ENCODE measurements at places on chromosomes 11 and 22. TPM values are rescaled to one million over a fixed set of nuclear protein-coding genes. Genes with fewer than 3 reads are reported as not detected.

DNA sequence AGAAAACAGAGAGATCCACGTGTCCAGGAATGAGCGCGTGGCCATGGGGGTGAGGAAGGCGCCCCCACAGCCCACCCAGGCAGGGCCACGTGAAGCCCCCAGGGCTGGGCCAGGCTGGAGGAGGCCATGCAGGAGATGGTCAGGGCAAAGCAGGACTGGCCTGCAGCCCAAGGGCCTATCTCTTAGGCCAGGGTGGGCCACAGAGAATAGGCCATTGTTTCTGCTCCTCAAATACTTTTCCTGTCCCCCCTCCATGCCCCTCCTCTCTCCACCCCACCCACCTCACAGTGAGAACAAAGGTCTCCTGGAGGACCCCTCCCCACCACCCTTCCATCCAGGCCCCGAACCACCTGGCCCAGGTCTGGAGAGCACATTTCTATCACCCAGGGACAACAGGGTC, 8.3 kb upstream of the CDC42EP1 start:
- DNase-seq: no peak

The SYCE3 gene
- polyA plus RNA-seq: 0.81 TPM

- DNase-seq: no peak
These were observed 1.2 kb downstream of the BID start for GRCh38 chr22:17772958-17773605.

DNA sequence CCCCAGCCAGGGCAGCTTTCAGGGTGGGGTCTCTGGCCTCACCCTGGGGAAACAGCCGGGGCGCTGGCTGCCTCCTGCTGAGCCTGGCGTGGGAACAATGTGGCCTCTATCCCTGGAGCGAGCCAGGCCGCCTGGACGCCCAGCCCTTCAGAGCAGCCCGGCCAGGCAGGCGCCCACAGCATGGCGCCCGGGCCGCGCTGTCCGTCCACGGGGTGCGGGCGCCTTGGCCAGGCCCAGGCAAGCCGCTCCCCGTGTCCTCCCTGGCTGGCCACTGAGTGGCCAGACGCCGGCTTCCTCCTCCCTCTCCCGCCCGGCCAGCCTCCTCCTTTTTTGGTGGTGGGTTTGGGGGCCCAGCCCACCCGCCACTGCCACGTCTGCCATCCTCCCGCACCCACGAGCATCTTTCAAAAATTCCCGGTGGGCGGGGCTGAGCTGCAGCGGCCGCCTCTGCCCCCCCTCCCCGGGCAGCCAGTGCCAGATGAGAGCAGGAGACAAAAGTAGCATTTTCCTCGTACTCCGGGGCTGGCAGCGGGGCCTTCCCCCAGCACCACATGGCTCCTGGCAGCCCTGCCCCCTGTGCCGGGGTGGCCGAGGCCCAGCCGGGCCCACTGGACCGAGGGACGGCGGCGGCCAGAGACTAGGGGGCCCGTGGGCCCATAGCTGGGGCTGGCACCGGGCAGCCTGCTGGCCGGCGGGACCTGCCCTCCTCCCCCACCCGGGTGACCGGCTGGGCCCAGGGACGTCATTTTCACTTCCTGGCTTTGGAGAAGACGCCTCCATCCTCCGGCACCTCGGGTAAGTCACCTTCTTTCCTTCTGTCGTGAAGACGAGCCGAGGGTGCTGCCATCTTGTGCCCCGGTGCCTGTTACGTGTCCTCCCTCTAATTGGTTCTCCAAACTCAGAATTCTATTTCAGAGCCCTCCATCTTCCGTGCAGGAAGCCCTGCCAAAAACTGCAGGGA, 70.2 kb upstream of the PPARA start:
- peak; percentile 84 for DNase-seq

- DNase-seq: peak; percentile 87
These were observed 71.2 kb downstream of the MYO7A start for GRCh38 chr11:77199137-77199745.

The WT1 gene
- polyA plus RNA-seq: 0.56 TPM

DNA sequence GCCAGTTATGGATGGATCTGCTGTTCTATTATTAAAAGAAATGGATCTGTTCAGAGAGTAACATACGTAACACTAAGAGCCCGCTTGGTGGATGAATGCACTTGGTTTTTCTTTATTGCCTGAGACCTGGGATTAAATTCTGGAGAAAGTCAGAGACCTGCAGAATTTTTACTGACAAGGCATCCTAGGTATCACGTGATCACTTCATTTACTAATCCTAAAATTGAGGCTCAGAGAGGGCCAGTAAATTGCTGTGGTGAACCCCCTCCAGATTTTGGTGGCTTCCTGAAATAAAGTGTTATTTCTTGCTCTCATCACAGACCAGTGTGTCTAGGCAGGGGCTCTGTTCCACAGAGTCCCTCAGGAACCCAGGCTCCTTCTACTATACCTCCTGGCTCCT, 187.9 kb upstream of the LARGE1 start:
- DNase-seq: no peak

GRCh38 chr22:20569059-20570058, 61.9 kb downstream of the MED15 start:
- peak; percentile 65 for DNase-seq

DNA sequence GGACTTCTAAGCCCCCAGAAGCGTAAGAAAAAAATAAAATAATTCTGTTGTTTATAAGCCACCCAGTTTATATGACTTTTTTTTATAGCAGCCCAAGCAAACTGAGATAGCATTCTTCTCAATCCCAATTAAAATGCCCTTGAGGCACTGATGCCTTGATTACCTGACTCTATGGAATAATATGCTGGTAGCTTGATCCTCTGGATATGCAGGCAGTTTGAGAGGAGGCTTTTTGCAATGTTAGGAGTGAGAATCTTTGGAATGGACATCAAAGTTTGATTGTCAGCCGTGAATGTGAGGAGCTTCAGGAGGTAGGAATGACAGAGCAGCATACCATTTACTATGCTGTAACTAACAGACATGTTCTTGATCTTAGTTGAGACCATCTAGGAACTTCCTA, 275.6 kb downstream of the AASDHPPT start:
- DNase-seq: no peak

The NRIP3 gene
- polyA plus RNA-seq: 1.4 TPM

- no peak for DNase-seq
These were observed 16.7 kb upstream of the UCP3 start for GRCh38 chr11:74025467-74026166.

The MAJIN gene
- polyA plus RNA-seq: 0.24 TPM

- DNase-seq: no peak
These were observed 2.2 kb downstream of the B3GNT6 start for GRCh38 chr11:77036398-77036797.

- no peak for DNase-seq
These were observed 20.6 kb upstream of the RPS13 start for GRCh38 chr11:17098038-17098437.

The DNAJB7 gene
- polyA plus RNA-seq: not detected

The CRYBB1 gene
- polyA plus RNA-seq: 0.88 TPM

- DNase-seq: no peak
These were observed 2.0 kb downstream of the PLXNB2 start for GRCh38 chr22:50305393-50305922.

- peak; percentile 58 for DNase-seq
These were observed 38.5 kb upstream of the PPARA start for GRCh38 chr22:46111645-46112306.

The TMEM86A gene
- 1.8 TPM for polyA plus RNA-seq

GRCh38 chr11:15801126-15801525, 555.2 kb downstream of the SOX6 start:
- DNase-seq: no peak

- DNase-seq: peak; percentile 90
These were observed 221.9 kb upstream of the TBCEL start for GRCh38 chr11:120801801-120802689.

GRCh38 chr11:12581923-12582322, 92.3 kb upstream of the TEAD1 start:
- DNase-seq: no peak

DNA sequence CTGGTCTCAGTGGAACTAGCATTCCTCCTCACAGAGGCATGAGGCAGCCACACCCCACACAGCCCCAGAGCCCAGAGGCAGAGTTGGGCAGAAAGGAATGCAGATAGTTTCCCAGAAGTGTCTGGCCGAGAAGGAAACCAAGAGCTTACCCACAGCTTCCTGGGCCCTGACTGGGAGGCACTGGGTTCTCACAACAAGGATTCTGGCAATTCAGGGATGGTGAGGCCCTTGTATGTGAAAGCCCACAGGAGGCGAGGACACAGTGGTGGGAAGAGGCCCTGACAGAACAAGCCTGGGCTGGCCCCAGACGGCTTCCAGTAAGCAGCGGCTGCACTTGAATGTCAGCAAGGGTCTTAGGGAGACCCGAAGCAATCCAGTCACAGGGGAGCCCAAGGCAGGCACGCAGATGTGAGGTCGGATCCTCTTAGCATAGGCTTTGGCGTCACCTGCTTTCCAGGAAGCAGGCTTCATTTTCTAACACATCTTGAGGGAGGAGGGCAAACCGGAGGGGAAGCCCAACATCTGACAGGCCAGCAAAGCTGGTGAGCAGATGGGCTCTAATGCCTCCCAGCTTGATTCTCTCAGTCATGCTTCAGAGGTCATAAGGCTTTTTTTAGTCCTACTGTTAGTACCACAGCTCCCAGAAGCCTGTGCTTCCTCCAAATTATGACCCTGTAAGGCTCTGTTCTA, 78.3 kb upstream of the AKIP1 start:
- no peak for DNase-seq

DNA sequence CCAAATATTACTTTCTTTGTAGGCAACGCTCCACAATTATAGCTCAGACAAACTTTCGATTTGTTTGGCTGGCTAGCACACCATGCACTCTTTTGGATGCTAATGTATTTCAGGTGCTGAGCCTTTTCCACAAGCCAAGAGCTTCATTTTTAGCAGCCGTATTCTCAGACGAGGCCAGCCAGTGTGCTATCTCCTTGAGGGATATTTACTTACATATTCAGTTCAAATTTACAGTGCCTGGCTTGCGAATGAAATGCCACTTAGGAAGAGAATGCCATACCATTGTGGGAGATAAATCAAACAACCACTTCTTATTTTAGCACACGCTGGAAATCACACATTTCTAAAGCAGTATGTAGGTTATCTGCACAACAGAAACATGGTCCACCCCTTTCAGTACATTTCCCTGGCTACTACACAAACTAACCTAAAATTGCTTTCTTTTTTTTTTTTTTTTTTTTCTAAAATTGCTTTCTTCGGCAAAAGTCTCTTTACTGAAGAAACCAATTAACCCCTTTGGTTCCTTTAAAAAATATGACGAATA, 236.9 kb downstream of the CADM1 start:
- DNase-seq: no peak

The OR8D1 gene
- not detected for polyA plus RNA-seq

The KDM4E gene
- polyA plus RNA-seq: not detected

DNA sequence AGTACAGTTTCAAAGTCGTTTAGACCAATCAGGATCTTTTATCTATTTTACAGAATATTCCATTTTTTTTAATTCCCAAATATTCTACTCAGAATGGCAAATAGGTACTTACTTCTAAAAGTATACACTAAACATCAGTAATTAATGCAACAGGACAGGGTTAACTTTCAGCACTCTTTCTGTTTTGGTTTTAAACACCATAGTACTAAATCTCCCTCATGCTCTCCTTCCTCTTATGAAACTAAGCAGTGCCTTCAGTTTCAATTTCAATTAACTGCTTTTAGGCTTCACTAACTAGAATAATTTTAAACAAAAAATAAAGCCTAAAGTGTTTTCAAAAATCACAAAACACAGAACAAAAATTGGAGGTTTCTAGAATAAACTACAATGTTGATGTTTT, 57.9 kb downstream of the NOX4 start:
- no peak for DNase-seq

DNA sequence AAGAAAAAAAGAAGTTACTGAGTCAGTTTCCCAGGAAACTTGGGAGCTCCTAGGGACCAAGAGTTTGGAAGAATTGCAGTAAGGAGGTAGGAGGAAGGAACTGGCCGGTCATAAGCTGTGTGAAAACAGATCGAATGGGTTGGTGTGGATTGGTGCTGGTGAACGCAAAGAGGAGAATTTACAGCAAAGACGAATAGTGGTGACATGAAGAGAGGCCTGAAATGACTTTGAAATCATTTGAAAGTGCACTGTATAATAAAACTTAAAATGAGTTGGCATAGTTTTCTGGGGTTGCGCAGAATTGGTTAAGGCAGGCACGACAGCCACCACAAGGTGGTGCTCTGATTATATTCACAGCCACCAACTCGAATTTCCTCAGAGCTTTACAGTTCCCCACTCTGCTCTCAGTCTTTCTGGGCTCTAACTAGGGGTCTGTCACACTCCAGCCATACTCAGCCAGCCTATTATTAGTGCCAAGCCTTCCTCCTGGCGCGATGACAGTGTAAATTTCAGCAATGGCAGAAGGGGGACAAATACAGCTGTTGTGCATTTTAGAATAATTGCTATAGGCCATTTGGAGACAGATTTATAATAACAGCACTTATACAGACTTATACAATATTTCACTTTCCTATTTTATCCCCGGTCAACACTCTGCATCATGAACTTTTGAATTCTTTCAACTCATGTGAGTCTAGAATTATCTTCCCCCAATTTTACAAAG, 8.3 kb upstream of the HTR3B start:
- DNase-seq: no peak

The KIRREL3 gene
- 4.1 TPM for polyA plus RNA-seq

The RIMBP3C gene
- polyA plus RNA-seq: not detected

GRCh38 chr22:47369431-47370015, 607.1 kb downstream of the TBC1D22A start:
- peak; percentile 4 for DNase-seq

- no peak for DNase-seq
These were observed 28.4 kb upstream of the SIK2 start for GRCh38 chr11:111573821-111574249.

DNA sequence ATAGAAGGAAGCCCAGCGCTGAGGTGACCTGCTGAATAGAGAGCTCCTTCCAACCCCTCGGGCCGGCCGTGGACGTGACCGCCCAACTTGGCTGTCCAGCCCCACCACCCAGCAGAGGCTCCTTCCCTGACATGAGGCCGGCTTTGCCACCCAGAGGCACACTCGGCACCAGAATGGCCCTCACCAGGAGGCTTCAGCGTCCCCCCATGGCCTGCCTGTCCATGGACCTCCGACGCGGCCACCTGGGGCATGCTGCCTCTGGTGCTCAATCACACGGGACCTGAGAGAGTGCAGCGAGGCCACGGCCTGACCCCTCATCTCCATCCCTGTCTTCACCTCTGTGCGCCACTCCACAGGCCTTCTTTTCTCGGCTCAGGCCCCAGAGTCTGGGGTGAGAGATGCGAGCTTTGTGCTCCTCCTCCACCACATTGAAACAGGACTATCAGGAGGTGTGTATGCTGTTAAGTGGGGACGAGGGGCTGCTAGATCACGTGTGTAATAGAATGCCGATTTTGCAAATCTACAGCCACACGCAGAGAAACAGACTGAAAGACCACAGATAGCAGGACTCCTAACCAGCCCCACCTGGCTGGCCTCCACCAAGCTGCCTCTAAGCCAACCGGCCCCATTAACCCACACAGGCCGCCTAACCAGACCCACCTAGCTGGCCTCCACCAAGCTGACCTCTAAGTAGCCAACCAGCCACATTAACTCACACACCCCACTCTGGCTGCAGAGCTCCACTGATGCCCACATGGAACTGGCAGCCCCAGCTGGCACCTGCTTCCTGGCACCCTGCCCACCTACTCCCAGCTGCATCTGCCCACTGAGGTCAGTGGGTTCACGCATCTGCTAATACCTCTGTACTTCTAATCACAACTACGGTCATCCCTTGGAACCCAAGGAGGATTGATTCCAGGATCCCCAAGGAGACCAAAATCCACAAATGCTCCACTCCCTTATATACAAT, 20.7 kb downstream of the LINC01488 start:
- no peak for DNase-seq

GRCh38 chr22:20606041-20606783, 98.8 kb downstream of the MED15 start:
- peak; percentile 72 for DNase-seq

The OR9G1 gene
- polyA plus RNA-seq: not detected

The KRTAP5-1 gene
- polyA plus RNA-seq: not detected

GRCh38 chr11:115170133-115170815, 333.9 kb downstream of the CADM1 start:
- peak; percentile 35 for DNase-seq

The OR52E2 gene
- polyA plus RNA-seq: not detected

Measured in adrenal gland (tissue), 19 donors.